ENCODE measurements at places on chromosomes 4 and X.
A peak's percentile ranks its signal among the peaks of the same experiment; 100 is the strongest.

DNA sequence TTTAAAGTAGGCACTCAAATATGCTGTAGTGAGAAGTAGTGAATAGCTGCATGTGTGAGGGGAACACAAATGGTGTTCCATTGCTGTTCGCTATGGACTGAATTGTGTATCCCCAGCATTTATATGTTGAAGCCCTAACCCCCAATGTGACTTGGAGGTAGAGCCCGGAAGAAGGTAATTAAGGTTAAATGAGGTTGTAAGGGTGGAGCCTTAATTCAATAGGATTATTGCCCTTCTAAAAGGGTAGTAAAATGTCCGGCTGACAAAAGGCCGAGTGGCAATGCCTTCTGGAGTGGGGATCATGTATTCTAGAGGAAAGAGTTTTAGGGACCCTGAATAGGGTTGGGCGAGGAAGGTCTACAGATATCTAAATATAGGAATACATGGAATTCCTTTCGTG is 168.9 kb upstream of the NUDT10 start:
- no peak for DNase-seq

DNA sequence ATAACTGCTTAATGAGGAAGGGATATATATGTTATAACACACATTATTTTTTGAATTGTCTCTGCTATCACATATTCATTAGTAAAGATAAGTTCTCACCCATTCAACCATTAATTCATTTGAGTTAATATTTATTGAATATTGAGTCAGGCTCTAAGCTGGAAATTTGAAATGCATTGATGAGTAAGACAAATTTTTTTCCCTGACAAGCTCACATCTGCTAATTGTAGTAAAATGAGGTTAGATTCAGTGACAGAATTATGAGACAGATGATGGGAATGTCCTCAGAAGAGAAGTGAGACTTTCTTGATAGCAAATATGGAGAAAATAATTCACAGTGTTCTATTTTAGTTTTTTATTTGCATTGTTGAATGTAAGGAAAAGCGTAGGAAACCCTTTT is 194.3 kb downstream of the SLC4A4 start:
- DNase-seq = no peak

DNA sequence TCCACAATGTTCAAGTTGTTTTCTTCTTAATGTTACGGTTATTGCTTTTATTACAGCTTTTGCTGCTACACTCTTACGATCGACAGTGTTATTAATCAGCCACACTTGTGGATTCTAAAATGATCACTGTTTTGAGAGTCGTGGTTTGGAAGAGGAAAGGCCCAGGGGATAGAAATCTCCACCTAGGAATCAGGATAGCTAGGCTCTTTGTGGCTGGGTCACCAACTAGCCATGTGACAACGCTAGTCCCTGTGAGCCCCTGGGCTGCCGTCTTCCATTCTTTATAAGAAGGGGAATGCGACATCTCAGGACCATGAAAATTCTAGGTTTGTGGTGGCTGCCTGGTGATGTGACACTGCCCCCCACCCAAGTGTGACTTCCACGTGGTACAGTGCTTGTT is 380 bp downstream of the SLC34A2 start:
- DNase-seq = no peak

- DNase-seq = no peak
These were observed 2.4 kb downstream of the RAP2C start for GRCh38 chrX:132216806-132217202.

DNA sequence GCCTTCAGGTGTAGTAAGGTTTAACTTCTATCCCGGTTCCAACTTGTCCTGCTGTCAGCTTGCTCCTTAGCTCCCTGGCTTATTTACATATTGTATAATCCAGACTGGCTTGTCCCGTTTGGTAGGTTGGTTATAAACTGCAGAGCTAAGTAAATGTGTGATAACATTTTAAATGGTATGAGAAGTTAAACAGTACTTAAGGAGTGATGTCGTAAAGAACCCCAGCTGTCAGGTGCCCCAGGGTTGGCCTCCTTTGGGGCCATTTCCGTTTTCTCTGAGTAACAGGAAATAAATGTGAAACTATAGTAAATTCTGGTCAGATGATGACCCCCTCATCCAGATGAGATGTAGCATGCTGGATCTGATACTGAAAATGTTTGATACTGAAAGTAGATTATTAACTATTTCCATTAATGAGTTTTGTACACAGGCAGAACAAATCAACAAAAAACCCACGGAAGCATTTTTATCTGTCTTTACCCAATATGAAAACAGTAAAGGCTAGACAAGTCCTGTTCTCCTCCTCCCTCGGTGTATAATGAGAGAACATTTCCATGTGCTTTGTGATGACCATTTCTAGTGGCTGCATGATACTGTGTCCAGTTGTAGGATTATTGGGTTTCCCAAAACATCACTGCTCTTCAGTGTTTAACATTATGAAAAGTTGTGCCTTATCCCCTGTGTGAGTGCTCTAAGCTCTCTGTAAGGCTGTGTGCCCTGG is 22.4 kb downstream of the GAB1 start:
- no peak for DNase-seq

GRCh38 chr4:11727903-11728564 is 299.3 kb upstream of the HS3ST1 start:
- DNase-seq = no peak

DNA sequence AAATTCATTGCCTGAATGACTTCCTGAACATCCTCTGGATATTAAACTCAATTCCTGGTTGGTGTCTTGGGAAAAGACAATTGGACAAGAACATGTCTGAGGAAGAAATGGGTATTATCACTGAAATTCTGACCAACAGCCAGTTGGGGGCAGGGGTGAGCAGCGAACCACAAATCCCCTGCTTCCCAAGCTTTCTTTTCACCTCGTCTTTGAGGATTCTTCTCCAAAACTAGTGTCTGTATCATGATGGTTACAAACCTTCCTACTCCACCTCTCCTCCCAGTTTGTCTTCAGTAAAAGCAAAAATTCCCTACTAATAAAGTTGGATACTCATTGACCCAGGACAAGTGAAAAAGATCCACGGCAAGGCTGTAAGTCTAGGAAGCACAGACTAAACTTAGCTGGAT is 48.3 kb upstream of the WDR1 start:
- DNase-seq = no peak

- DNase-seq = no peak
These were observed 155.8 kb downstream of the NWD2 start for GRCh38 chr4:37400241-37400881.

- DNase-seq = no peak
These were observed 34.2 kb downstream of the FAT1 start for GRCh38 chr4:186689476-186689875.

DNA sequence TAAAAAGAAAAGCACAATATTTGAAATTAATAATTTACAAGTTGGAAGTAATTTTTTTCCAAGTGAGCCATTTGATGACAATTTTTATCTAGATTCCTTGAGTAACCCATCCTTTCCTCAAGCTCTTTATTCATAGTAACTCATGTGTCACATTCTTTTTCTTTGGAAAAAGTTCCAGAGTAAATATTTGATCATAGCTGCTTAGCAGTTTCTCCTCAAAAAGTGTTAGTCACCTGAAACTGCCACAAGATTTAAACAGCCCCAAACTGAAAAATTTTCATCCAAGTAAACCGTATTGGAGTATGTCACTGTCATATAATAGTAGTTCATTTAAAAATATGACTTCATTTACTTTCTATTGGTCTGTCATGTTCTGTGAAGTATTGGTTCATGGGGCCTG is 94.6 kb upstream of the CASK start:
- DNase-seq = no peak

GRCh38 chr4:88854481-88854880 is 156.9 kb upstream of the NAP1L5 start:
- no peak for DNase-seq

DNA sequence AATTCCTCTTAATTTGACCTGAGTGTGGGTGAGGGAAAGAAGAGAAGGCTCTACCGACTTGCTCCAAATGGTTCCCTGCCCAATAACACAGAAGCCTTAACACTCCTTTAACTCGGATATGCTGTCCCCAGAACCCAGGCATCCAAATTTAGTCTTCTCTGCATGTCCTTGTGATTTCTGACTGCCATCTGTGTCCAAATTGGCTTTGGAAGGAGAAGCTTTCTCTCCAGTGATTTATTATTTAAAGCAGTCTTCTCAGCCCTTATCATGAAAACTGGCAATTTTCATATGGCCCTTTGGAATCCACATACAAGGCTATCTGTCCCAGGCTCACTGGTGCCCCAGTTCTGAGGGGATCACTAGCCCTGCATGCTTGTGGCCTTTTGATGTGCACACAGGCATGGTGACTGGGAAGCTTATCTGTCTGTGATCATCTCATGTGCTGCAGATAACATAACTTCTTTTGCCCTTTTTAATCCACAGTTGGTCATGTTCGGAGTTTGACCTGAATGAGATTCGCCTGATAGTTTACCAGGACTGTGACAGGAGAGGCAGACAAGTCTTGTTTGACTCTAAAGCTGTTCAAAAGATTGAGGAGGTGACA is 56.7 kb downstream of the FNIP2 start:
- DNase-seq = no peak

- DNase-seq = peak; percentile 53
These were observed 167.5 kb upstream of the MAP3K15 start for GRCh38 chrX:19682712-19683331.

GRCh38 chrX:107834275-107835201 is 8.9 kb downstream of the MID2 start:
- no peak for DNase-seq

All from activated gamma-delta T cell treated with anti-CD3 and anti-CD28 coated beads, Interleukin-2, amount 50 U/mL, for 16 hours (primary cell).